ENCODE measurements at places on chromosomes 1 and 21. TPM values are rescaled to one million over a fixed set of nuclear protein-coding genes. Genes with fewer than 3 reads are reported as not detected.

DNA sequence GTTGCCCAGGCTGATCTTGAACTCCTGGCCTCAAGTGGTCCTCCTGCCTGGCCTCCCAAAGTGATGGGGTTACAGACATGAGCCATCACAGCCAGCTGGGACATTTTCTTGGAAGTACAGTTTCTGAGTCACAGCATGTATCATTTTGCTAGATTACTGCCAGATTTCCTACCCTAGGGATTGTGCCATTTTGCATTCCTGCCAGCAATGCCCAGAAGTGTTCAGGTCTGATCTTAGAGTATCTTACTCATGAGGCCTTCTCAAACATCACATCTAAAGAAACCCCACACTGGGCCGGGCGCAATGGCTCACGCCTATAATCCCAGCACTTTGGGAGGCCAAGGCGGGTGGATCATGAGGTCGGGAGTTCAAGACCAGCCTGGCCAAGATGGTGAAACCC is 10.2 kb downstream of the BMP8A start:
- DNase-seq: no peak

DNA sequence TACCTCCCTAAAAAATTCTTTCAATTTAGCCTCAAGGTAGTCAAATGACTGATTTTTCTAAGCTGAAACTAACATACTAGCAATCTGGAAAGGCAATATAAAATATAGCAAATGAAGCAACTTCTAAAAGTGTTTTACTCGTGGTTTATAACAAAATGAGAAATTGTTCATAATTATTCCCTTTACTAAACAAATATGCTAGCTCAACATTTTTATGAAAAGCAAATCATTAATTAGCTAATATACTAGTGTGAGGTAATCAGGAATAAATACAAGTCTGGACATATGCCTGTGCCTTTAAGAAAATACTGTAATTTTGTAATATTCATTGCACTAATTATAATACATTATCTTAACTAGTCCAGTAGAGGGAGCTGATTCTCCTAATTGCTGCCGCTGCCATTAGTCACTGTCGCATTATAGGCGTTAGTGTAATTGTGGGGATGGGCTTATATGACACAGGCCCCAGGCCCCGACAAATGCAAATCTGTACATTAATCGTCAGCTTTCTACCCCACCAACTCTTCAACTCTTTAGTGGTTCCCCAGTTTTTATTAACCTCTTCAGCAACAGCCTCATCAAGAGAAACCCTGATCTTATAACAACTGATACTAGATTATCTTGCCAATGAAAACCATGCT is 160.9 kb downstream of the GABPA start:
- no peak for DNase-seq

CNR2 gene
- not detected for total RNA-seq

CSF1 gene
- total RNA-seq: 14.9 TPM

All from left ventricle myocardium superior (tissue), 1 donor.